ENCODE measurements at places on chromosomes 16 and 17.

GRCh38 chr17:12024327-12024726 lies 3.6 kb downstream of the MAP2K4 start:
- peak; percentile 10 for DNase-seq

GRCh38 chr16:88681084-88681680 lies 5.1 kb downstream of the SNAI3 start:
- no peak for DNase-seq

DNA sequence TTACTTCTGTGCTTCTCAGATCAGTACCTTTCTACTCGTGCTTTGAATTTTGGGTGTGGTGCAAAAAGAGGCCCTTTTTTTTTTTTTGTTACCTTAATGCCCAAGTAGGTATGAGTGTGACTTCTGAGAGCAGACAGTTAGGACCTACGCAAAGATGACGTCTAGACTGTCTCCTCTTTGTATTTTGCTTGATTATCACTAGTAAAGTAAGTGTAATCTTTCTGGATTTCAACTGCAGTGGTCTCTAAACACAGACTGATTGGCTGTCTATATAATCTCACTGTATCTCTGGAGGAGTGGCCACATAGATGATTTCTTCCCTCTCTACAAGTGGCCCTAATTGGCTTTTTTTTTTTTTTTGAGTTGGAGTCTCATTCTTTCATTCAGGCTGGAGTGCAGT lies 11.5 kb upstream of the CDK5R1 start:
- no peak for DNase-seq

GRCh38 chr17:32783602-32784001 lies 93.3 kb downstream of the MYO1D start:
- DNase-seq: peak; percentile 67

DNA sequence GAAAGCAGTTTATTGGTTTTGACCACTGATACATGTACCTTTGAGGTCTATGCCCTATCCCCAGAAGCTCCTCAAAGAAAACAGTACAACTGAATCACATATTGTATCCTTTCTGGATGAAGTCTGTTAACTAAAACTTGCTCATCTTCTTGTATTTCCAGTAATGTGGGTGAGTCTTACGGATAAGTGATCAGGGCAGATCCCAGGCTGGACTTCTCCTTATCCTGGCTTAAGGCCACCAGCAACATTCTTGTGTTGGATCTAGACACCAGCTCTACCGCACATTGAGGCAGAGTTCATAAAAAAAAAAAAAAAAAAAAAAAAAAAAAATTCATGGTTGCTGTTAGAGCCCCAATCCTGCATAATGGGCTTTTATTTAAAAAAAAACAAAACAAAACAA lies 536.7 kb upstream of the HSBP1 start:
- no peak for DNase-seq

GRCh38 chr17:17140590-17140980 lies 65.5 kb downstream of the PLD6 start:
- DNase-seq: no peak

GRCh38 chr17:55190748-55191147 lies 74.0 kb upstream of the HLF start:
- no peak for DNase-seq

DNA sequence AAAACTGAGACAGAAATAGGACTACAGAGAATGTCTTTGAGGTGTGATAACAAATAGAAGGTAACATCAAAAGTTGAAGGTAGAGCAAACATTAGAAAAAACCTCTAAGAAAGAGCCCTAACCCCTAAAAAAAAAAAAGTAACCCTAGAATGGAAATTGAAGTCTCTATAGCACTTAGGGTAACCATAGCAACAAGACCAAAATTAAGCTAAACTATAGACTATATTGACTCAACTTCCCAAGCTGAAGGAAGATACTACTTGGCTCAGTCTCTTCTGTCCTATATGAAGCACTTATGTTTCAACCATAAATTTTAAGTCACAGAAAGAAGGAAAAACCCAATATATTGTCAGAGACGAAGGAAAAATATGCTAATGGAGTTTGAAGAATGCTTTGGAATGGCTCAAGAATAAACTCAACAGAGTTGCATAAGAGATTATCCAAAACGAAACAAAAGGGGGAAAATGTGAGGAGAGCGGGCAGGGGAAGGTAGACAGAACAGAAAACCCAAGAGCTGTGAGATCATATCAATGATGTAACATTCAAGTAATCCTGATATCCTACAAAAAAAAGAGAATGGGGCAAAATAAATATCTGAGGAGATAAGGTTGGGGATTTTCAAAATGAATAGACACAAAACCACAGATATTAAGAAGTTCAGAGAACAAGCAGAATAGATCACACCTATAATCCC lies 88.4 kb downstream of the USP32 start:
- DNase-seq: no peak

DNA sequence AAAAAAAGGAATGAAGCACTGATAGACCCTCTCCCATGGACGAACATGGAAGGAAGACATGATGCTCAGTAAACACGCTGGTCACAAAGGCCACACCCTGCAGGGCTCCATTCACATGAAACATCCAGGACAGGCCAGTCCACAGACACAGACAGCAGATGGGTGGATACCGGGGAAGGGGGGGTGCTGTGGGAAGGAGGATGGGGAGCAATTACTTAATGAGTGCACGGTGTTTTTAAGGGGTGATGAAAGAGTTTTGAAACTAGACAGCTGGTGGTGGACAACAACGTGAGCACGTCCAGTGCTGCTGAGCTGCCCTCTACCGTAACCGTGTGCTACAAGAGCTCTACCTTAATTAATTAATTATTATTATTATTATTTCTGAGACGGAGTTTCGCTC lies 6.0 kb upstream of the SLC16A3 start:
- DNase-seq: no peak

GRCh38 chr17:41256291-41256685 lies 1.1 kb downstream of the KRTAP9-9 start:
- DNase-seq: no peak

- DNase-seq: no peak
Observed at GRCh38 chr17:5800131-5800530, 215.8 kb upstream of the NLRP1 start.

DNA sequence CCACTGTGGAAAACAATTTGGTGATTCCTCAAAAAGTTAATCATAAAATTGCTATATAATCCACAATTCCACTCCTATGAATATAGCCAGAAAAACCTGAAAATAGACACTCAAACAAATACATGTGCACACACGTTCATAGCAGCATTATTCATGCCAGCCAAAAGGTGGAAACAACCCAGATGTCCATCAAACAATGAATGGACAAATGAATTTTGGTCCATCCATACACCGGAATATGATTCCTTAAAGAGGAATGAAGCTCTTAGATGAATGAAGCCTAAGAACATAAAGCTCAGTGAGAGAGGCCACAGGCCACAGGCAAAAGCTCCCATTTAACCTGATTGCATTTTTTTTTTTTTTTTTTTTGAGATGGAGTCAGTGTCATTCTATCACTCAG lies 114.6 kb upstream of the TNRC6C start:
- DNase-seq: no peak

DNA sequence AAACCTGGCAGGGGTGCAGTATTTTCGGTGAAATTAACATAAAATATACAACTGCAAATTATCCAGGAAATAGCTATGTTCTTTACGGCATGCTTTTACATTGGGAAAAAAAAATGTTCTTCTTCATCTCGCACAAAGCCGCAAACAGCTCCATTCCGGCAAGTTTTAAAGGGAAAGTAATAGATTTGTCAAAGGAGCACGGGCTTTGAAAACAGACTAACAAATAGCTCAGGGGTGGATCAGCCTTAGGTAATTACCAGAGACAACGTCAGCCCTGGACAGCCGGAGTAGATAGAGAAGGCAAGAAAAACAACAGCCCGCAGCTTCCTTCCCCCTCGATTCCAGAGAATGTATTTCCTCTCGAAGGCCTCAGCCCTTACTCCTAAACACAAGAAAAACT lies 222.5 kb downstream of the C16orf78 start:
- DNase-seq: no peak

GRCh38 chr17:19712436-19713004 lies 3.9 kb downstream of the SLC47A2 start:
- no peak for DNase-seq

DNA sequence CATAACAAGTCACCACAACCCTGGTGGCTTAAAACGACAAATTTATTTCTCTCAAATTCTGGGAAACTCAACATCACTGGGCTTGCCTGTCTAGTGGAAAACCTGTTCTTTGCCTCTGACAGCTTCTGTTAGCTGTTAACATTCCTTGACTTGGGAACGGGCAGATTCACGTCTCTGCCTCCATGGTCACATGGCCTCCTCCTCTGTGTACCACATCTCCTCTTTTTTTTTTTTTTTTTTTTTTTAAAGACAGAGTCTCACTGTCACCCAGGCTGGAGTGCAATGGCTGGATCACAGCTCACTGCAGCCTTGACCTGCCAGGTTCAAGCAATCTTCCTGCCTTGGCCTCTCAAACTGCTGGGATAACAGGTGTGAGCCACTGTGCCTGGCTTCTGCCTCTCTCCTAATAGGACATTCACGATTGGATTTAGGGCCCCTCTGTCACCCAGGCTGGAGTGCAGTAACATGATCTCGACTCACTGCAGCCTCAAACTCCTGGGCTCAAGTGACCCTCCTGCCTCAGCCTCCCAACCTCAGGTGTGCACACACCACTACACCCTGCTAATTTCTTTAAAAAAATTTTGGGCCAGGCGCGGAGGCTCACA lies 11.7 kb upstream of the LLGL1 start:
- DNase-seq: no peak

- no peak for DNase-seq
Observed at GRCh38 chr16:85424260-85425073, 188.7 kb upstream of the GSE1 start.

DNA sequence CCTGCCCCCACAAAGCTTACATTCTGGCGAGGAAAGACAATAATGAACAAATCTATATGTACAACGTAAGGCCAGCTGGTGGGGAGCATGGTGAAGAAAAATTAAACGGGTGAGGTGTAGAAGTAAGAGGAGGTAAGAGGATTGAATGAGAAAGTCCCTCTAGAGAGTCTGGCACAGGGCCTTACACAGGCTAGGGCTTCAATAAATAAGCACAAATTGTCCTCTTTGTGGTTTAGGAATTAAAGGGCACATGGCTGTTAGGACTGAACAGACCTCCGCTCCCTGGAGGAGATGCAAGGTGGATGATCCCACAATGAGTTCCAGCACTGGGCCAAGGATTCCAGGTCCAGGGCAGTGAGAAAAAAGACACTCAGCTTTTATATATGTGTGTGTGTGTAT lies 43.1 kb upstream of the HAPSTR1 start:
- DNase-seq: no peak

GRCh38 chr17:58084317-58084981 lies 1.2 kb downstream of the DYNLL2 start:
- peak; percentile 53 for DNase-seq

GRCh38 chr17:67272312-67273047 lies 27.5 kb upstream of the HELZ start:
- DNase-seq: no peak

DNA sequence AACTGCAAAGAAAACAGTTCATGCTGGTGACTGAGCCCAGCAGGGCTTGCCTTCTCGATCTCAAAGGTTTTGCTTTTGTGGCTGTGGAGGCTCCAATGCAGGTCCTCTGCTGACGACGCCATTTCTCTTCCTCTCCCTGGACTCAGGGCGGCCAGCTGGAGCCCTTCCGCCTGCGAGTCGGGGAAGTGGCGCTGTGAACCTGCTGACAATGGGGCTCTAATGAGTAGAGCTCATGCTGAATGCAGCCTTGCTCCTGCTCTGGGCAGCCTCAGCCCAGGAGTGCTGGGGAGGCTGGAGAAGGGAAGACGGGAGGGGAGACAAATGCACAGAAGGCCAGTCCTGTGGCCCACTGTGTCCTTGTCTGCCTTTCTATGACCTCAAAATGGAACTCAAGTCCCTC lies 43.8 kb downstream of the VAC14 start:
- DNase-seq: no peak

GRCh38 chr16:89423681-89424260 lies 66.6 kb downstream of the ANKRD11 start:
- DNase-seq: no peak

DNA sequence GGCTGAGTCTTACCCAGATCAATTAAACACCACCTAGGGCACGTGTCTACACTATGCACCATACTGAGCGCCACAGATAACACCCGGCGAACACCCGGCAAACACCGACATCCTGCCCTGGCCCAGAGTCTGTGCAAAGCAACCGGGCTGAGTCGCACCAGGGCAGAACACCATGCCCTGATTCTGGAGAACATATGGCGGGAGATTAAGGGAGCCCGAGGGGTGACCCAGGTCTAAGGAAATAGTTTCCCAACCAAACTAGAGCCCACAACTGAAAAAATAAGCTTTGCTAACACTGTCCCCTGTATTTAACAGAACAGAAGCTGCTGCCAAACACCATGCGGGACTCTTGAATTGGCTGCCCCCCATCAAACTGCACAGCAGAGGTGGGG lies 22.1 kb downstream of the MYO18A start:
- no peak for DNase-seq

GRCh38 chr16:48137822-48138221 lies 18.0 kb downstream of the ABCC12 start:
- DNase-seq: no peak

GRCh38 chr17:40588552-40588951 lies 23.3 kb upstream of the CCR7 start:
- no peak for DNase-seq

GRCh38 chr17:34095106-34095505 lies 160.0 kb upstream of the CCL2 start:
- DNase-seq: no peak

DNA sequence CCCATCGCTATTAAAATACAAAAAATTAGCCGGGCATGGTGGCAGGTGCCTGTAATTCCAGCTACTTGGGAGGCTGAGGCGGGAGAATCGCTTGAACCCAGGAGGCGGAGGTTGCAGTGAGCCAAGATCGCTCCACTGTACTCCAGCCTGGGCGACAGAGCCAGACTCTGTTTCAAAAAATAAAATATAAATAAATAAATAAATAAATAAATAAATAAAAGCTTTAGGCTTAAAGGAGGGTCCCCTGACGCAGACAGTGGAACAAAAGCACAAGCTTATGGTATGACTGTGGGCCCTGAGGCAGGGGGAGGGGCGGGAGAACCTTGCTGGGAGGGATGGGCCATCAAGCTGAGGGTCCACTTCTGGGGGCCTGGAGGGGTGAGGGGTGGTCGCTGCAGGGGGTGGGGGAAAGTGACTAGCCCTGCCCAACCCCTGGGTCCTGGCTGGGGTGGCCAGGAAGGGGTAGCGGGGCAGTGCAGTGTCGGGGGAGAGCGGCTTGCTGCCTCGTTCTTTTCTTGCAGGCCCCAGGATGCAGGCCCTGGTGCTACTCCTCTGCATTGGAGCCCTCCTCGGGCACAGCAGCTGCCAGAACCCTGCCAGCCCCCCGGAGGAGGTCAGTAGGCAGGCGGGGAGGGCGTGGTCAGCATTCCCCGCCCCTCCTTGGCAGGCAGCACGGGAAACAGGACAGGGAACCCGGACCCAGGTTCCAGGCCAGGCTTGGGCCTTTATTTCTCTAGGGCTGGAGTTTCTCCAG lies 4.7 kb downstream of the SERPINF1 start:
- no peak for DNase-seq

DNA sequence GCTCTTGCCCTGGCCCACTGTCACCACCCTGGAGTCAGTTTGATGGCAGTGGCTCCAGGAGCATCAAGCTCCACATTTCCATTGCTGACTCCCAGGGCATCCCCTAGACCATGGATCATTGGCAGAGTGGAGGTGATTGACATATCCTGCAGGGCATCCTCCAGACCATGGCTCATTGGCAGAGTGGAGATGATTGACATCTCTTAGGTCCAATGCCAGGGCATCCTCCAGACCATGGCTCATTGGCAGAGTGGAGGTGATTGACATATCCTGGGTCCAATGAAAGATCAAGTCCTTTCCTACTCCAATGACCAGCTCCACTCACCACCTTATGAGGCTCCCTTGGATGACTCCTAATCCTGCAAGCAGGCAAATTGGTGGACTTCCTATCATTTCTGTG lies 174.3 kb upstream of the NLRP1 start:
- DNase-seq: no peak

GRCh38 chr17:8314797-8315763 lies 5.0 kb downstream of the ARHGEF15 start:
- no peak for DNase-seq
